ENCODE measurements at places on chromosomes 16 and 17.
A peak's percentile ranks its signal among the peaks of the same experiment; 100 is the strongest.

DNA sequence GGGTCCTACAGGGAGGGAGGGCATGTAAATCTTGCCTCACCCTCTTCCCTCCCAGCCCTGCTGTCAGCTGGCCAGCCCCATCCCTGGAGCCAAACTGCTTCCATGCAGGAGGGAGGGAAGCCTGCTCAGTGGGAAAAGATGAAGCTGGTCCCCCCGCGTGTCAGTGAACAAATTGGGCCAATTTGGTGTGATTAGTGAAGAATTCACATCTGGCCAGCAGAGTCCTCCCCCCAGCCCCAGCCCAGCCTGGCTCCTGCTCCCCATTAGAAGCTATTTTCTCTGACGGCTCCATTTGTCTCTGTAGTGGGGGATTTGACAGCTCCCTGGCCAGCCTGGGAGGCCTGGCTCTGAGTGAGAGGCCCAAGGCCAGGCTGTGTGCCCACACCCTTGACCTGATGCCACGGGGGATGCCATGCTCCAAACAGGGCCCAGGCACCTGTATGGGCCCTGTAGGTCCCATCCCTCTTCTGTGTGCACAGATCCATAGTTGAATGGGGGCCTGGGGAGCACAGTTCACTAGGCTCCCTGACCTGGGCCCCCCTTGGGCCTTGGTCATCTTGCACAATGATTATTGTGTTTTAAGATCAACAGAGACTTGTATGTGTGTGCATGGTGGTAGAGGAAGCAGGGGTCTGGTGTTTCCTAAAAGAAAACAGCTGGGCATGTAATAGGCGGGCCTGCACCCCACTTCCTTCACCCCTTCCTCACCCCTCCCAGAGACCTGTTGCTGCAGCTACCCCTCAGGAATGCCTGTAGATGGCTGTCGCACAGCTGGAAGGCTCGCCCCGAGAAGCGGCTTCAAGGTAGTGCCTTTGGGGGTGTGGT, 50.7 kb upstream of the TAC4 start:
- no peak for DNase-seq

- DNase-seq = no peak
Measured at GRCh38 chr17:57537524-57538410, 207.3 kb downstream of the CCDC182 start.

DNA sequence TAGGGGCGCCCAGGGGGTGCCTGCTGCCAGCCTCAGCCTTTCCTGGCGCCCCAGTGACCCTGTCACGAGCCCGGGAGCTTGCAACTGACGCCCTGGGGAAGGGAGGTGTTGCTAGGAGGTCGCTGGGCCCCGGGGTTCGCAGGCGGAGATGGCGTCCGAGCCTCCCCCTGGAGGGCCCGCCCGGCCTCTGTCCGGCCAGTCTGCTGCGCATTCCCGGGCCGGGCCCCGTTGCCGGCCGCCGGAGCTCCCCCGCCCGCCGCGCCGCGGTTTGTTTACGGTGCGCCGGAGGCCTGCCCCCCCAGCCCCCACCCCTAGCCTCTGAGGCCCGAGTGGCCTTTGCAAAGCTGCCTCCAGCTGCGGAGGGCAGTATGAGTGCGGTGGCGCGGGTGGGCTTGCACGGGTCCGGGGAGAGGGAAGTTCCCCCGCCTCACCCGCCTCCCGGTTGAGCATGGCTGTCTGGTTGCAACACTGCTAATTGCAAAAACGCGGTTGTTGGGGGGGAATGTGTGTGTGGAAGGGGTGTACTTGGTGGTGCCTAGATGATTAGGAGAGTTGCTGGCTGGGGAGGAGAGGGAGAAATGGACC, 514 bp downstream of the THRA start:
- DNase-seq = no peak

GRCh38 chr17:81057079-81057730, 22.3 kb downstream of the BAIAP2 start:
- DNase-seq = no peak

DNA sequence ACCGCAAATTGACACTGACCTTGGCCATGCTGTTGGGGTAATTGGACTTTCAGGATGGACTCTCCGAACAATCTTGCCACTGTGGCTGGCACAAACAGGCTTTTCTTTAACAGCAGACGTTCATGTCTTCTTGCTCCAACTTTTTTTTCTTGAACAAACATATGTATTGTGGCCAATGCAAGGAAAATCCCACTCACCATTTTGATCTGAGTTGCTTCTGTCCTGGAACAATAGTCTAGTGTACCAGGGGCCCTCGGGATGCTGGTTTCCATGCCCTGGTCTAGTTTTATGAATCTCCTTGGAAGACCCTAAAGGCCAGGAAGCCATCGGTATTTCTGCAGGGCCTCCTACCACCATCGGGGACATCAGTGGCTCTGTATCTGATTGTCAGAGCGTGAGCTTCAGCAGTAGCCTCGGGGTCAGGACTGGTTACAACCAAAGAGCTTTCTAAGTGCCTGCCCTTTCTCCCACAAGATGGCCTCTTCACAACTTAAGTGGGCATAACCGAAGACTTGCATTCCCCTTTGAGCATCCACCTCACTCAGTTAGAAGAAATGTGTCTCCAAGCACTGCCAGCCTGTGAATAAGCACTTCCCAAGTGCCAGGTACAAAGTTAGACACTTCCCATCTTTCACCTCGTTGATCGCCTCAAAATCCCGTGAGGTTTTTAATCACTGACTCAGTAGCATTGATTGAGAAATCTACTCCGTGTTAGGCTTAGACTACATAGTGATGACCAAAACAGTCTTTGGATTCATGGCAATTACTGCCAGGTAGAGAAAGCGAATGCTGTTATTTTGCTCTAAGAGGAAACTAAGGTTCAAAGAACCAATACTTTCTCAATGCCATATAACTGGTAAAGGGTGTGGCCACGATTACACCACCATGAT, 87.0 kb upstream of the TBX2 start:
- no peak for DNase-seq

- DNase-seq = no peak
Measured at GRCh38 chr17:75698659-75699058, 22.6 kb upstream of the ITGB4 start.

- no peak for DNase-seq
Measured at GRCh38 chr17:41483991-41484826, 3.3 kb upstream of the KRT35 start.

GRCh38 chr17:7897773-7898172, 9.2 kb downstream of the CHD3 start:
- DNase-seq = peak; percentile 74

- DNase-seq = no peak
Measured at GRCh38 chr16:56113223-56113622, 78.1 kb upstream of the GNAO1 start.

DNA sequence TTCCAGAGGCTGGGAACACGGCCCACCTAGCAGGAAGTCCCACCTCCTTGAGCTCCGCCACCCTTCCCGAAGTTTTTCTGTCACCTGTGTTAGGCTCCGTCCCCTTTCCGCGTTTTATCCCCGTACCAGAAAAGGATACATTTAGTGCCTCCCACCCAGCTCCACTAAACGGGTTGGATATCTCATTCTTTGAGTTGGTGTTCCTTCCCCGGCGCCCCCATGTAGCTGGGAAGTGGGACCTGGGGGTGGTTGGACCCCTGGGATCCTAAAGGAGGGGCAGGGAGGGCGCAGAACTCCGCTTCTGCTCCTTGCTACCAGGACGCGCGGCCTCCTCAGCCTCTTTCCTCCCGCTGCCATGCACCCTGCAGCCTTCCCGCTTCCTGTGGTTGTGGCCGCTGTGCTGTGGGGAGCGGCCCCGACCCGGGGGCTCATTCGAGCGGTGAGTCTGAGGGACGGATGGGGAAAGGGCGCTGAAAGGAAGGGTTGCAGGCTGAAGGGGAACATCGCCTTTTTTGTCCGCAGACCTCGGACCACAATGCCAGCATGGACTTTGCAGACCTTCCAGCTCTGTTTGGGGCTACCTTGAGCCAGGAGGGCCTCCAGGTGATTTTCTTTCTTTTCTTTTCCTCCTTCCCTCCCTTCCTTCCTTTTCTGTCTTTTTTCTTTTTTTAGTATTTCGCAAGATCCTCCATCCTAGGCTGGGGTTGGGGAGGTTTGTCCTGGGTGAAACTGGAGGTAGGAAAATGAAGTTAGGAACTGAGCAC, 669 bp downstream of the RNF167 start:
- DNase-seq = no peak

DNA sequence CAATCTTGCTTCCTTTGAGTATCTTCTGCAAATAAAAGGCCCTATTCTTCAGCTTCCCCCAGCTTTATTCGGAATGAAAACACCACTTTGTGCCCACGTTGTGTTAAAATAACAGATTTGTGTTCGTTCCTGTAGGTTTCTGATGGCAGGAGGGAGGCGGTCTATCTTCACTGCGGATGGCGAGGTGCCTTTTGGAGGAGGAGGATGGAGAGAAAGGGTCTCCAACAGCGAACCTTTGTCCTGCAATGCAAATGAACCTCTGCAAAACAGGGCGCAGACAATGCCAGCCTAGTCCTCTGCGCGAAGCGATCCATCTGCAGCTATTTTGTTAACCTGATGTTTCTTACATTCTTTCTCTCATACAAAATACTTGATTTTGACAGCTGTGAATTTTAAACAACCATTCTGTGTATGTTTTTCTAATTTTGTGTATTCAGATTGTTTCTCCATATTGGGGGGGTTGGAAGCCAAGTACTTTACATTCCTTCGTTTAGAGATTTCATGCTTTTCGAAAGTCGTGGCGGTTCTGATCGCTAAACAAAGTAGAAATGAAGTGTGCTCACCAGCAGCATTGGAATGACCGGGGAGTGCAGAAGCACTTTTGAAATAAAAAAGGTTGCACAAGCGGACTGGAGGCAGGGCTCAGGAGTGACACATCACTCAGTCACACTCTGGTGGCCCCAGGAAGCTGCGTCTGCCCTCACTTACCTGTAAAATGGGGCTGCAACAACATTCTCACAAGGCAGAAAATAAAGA, 279.0 kb upstream of the IRX5 start:
- peak; percentile 55 for DNase-seq

- DNase-seq = no peak
Measured at GRCh38 chr17:9959377-9959981, 54.4 kb upstream of the RCVRN start.

- no peak for DNase-seq
Measured at GRCh38 chr17:19376811-19377210, 1.5 kb upstream of the MAPK7 start.

DNA sequence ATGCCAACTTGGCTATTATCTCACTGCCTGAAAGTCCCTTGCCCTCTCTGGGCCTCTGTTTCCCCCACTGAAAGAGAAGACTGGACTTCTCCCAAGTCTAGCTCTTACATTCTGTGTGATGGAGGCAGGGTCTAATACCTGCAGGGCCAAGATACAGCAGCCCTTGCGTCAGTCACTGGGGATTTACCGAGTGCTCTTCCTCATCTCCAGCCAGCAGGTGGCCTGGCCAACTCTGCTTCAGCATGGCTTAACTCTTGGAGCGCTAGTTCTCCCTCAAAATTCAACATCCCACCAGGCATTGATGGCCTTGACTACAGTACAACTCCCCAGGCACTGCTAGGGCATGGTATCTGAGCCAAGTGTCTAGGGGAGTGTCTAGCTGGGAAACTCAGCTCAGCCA, 19.9 kb upstream of the MTMR4 start:
- DNase-seq = no peak

DNA sequence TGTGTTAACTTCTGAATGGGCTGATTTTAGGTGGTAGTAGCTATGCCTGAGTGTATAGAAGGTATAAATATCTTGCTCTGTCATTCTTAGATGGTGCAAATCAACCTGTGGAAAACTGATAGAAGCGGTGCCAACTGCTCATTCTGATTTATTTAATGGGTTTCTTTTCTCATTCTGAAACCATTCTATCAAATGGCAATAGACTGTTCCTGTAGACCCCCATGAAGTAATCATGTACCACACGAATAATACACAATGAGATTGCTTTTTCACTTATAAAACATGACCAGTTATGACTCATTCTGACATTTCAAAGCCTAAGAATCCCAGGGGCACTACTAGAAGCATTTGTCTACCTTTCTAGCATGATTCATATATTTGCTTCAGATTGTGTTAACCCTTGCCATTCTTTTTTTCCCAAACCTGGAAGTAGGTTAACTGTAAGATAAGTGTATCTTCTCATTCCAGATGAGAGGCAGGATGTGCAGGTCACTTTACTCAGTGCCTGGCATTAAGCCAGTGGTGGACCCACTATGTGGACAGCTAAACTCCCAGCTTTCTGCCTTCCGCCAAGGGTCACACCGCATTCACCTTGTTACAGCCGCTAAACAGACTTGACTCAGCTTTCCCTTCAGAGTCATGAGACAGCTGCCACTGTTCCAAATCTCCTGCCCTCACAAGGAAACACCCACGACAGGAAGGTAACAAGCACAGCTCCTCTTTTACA, 16.4 kb upstream of the SLC16A11 start:
- DNase-seq = no peak

- peak; percentile 88 for DNase-seq
Measured at GRCh38 chr16:2500918-2501750, 12.6 kb upstream of the ATP6V0C start.

DNA sequence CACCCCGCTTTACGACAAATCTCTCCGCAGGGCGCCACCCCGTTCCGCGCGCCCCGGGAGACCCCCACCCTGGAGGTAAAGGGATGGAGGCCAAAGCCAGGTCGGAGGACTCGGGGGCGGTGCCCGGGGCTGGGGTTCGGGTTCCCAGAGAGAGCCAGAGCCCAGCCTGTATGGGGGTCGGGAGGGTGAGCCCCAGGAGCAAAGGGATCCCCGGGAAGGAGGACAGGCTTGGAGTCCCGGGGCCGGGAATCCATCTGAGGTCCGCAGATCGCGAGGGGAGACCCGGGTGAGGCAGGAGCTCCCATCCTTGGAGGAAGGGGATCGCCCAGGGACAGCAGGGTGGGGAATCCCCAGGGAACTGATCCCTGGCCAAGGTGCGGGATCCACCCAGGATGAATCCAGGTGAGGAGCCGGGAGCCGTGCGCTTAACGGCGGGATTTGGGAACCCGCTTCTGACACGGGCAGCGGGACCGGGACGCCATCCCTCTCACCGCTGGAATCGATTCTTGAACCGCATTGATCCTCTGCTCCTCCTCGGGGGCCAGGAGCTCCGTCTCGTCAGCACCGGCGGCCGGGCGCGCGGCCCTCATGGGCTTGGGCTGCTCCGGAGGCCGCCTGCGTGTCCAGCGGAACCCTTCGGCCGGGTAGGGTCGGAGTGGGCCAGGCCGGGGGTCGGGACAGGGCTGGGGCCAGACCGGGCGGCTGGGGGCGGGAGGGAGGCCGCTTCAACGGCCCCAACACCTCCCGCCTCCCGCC, at the start of gene MMD:
Gene MMD, minus strand, starts transcription at position 657 of the 756 bp plus-strand sequence. Its CDS starts 140 bp downstream, at position 517.
- peak; percentile 13 for DNase-seq

DNA sequence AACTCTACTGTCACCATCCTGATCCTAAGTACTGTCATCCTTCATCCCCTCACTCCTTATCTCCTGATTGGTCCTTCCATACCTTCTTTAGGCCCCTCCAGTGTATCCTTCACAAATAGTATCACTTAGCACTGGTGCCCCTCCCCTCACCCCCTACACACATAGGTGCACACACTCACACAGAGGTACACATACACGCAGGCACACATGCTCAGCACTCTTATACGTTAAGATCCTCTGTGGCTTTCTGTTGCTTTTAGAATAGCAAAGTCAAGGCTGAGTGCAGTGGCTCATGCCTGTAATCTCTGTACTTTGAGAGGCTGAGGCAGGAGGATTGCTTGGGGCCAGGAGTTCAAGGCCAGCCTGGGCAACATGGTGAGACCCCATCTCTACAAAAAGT, 32.1 kb downstream of the CDRT15 start:
- DNase-seq = no peak
